ENCODE measurements at places on chromosomes 13 and 19.

- DNase-seq = no peak
Observed at GRCh38 chr19:10720607-10721125, 2.8 kb downstream of the DNM2 start.

GRCh38 chr13:22086597-22087330, 415.9 kb downstream of the FGF9 start:
- DNase-seq = no peak

DNA sequence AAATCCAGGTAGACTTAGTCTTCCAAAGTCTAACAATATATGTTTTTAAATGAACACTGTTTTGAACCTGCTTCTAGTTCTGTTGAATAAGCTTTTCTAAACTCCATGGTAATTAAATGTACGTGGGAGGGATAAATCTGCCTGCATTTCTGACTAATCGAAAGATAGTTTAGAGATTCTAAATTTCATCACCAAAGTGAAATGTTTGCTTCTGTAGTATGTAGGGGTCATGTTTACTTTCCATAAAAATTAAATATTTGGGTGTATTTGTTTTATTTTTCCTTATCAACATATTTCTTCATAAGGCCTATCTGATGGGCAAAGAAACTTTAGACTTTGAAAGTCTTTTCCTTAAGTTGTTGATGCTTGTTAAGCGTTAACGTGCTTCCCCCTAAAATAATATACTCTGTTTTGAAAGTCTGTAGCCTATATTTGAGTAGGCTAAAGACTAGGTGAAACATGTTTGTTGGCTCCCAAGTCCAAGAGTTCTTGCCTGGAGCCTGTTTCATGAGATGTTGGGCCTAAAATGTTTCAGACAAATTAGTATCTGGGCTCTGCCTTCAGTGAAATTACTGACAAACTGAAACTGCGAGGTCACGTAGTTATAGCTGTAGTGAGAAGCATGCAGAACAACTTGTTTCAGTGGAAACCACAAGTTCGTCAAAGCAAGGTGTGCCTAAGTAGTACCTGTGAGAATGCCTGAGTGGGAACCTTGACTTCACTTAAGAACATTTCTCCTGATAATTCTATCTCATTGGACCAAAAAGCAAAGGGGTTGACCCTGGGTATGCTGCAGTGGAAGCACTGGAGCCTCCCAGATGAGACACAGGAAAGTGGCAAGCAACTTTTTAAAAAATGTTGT, 126.2 kb downstream of the LMO7 start:
- DNase-seq = no peak

GRCh38 chr19:56654151-56654550, 11.2 kb downstream of the SMIM17 start:
- no peak for DNase-seq

- no peak for DNase-seq
Observed at GRCh38 chr13:112450904-112451240, 74.7 kb downstream of the SPACA7 start.

- no peak for DNase-seq
Observed at GRCh38 chr13:71312923-71313322, 554.1 kb downstream of the DACH1 start.

DNA sequence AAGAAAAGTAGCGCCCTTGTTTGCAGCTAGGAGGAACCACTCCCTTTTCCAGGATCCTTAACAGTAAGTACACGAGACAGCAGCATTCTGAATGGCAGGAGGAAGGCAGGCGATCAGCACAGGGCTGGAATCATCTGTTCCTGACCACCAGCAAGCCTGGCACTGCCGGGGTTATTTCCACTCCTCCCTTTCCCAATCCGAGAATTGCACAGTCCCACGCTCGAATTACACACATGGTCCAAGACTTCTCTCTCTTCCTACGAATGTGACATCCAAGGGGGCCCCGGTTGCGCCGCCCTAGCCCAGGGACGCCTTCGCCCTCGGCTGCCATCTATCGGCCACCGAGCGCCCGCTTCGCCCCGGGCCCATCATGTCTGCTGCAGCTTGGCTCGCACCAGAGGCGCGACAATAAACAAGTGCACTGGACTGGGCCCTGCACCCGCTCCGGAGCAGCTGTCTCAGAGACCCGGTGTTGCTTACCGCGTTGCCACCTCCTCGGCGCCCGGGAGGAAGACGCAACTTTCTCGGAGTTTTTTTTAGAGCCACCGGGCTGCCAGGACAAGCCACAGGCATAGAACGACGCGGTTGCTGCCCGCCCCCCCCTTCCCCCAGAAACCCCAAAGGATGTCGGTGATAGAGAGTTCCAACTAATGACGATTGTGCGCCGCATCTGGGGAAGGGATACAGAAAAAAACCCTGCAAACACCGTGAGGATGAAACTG, at the start of gene SLITRK5:
TSS of gene SLITRK5 (plus strand) at position 341 of the 722 bp plus-strand sequence. CDS start 4,018 bp downstream, outside the sequence.
- DNase-seq = peak; percentile 87

DNA sequence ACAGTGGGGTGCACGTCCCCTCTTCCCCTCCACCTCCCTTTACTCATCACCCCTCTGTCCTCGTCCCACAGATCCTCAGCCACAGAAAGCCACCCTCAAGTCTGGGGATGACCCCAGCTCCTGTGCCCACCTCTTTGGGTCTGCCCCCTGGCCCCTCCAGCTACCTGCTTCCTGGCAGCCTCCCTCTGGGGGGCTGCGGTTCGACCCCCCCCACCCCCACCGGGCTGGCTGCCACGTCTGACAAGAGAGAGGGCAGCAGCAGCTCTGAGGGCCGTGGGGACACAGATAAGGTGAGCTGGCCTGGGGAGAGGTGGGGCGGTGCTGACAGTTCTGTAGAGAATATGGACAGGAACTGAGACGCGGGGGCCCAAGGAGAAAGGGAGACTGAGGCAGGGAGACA, 11.1 kb downstream of the IRF3 start:
- DNase-seq = no peak
